Lung (tissue), 17 donors: ENCODE measurements at places on chromosomes 6 and 20.
A peak's percentile ranks its signal among the peaks of the same experiment; 100 is the strongest.

DNA sequence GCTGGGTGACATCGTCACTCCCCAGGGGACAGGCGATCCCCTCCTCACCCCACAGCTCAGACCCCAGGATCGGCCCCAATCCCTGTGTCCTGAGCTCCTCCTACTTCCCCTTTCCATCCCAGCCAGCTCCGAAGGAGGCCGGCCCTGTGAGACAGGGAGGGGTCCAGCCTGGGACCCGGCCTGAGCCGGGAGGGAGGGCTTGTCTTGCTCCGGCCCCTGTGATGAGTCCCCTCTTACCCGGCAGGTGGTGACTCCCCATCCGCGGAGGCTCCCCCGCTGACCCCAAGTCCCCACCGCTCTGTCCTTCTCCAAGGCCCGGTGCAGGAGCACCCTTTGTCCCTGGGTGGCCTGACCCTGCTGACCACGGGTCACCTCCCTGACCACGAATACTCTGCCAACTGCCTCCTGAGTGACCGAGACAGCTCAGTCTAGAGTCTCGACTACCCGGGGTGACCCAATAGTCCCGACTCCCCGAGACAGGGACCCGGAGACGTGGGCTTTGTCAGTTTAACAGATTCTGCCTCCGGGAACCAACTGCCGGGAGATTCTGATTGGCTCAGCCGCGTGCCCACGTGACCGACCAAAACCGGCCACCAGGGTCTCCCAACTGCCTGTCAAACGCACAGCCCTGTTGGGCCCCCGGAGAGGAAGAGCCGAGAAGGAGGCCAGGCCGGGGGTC is 187.4 kb upstream of the PROKR2 start:
- peak; percentile 78 for DNase-seq

DNA sequence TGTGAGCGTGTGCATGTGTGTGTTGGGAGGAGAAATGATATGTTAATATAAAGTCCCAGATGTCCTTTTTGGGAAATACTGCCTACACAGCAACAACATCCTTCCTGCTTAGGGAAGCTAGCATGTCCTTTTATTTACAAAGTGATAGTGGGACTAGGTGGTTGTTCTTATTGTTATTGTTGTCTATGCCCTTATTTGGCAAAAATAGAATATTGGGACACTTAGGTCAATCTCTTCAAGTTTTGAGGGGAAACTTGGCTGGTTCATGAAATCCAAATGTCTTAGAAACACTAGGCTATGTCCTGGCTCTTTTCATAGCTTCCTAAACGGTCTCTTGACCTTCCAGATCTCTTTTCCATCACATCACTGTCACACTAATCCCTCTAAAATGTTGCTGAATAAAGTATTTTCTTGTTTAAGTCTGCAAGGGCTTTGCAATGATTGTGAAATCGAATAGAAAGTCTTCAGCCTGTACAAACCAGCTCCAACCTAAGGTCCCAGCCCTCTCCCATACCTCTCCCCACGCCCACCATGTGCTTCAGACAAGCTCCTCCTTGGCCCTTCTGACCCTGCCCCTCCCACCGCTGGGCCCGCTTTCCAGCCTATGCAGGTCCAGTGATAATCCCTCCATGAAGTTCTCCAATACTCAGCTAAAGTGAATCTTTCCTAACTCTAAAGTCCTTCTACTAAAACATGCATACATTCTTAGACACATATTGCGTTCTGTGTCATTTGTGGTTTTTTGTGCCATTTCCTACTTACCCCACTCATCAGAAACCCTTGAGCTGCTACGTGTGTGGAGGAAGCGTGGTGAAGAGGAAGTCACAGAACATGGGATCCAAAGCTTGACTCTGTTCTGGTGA is 205.1 kb downstream of the LY86 start:
- DNase-seq: no peak

DNA sequence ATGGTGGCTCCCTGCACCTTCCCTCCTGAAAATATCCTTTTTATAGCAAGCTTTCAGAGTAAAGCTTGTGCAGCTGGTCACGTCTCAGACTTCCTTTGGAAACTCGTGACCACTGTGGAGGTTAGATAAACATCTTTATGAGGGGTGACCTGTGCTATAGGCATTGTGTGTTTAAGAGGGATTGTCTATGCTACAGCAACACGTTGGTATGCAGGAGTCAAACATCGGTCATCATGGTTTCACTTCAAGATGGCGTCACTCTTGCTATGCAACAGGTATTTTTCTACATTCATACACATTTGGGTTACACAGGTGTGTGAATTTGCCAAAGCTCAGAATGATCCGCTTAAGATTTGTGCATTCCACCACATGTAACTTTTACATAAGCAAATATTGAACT is 14.6 kb upstream of the BLCAP start:
- peak; percentile 58 for DNase-seq

GRCh38 chr6:132404736-132405135 is 3.5 kb upstream of the MOXD1 start:
- no peak for DNase-seq

GRCh38 chr6:91420243-91420642 is 833.4 kb upstream of the MAP3K7 start:
- no peak for DNase-seq

DNA sequence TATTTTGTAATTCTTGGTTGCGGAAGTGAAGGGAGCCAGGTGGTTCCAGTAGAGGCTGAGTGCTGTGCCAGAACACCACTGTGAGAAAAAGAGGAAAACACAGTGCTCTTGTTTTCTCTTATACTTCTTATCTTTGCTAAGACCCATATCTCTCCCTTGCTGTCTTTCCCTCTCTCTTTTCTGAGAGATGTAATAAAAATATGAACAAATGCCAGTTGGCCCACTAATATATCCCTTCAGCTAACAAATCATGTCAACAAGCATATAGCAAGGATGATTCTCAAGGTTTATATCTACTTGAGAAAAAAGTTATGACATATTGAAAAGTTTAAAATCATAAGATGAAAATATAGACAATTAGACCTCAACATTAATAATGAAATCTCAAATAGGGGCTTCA is 758.3 kb downstream of the HDGFL1 start:
- DNase-seq: no peak

- no peak for DNase-seq
These were observed 287.7 kb downstream of the ALDH8A1 start for GRCh38 chr6:134662077-134662700.

DNA sequence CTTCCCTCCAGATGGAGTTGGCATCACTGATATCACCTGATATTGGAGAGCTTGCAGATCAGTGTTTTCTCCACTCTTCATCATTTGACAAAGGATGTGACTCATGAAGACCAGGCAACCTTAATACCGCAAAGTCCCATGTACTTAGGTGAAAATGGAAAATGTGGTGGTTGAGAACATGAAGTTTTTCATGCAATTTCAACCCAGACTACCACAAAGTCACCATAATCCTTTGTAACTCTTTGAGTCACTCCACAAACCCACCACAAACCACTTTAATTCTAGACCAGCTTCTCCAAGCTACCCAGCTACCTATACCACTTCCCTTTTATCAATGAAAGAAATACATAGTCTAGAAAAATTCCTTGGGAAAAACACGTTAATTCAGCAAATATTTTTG is 7.1 kb downstream of the NHLRC1 start:
- no peak for DNase-seq

- no peak for DNase-seq
These were observed 51.0 kb upstream of the SENP6 start for GRCh38 chr6:75550544-75551167.

GRCh38 chr6:64589961-64590360 is 954.4 kb downstream of the PHF3 start:
- no peak for DNase-seq

GRCh38 chr6:1616701-1617463 is 7.2 kb downstream of the FOXC1 start:
- no peak for DNase-seq

- DNase-seq: no peak
These were observed 37.2 kb downstream of the REV3L start for GRCh38 chr6:111445861-111446267.

GRCh38 chr20:61306937-61307475 is 54.9 kb downstream of the CDH4 start:
- DNase-seq: no peak

DNA sequence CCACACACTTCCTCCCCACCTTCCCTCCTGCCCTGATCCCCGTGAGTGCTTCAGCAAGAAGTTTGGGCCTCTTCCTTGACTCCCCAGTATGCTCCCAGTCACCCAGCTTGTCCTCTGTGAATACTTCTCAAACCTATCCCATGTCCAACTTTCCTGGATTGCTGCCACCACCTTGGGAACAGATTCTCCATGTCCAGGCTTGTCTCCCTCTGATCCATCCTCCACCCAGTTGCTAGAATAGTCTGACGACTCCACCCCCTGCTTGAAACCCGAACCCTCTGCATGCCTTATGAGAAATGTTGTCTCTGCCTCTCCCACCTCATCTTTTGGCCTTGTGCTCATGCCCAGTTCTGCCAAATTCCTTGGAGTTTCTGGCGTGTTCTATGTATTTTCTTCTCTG is 108.0 kb downstream of the PPP1R14C start:
- DNase-seq: peak; percentile 57

DNA sequence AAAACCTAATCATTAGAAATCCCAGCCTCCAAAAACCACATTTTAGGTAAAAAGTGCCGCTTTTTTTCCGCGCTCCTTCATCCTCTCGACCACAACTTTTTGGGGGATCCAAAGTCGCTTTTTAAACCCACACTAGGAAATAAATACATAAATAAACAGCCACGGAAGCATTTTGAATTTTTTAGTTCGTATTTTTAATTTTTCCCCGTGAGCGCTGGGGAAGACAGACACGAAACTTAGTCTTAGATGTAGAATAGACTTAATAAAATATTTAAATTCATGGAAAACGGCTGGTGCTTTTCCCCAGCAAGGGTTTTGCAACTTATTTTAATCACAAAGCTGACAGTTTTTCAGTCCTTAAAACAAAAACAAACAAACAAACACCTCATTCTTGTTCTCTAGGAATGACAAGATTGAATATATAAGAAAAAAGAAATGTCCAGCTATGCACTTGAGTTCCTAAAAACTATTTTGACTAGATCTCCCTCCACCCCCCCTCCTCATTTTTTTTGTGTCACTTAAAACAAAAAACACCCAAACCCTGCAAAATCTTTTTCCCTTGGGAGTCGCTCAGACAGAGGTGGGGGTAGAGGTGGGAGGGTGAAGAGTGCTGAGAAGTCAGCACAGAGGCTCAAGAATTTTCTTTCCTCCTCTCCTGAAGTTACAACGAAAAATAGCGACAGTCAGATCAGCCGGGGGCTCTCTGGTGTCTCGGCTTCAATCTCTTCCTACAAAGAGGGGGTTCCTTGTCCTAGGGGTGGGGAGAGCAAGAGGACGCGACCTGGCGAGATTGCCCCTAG is 43.4 kb upstream of the SUPT3H start:
- DNase-seq: peak; percentile 37

DNA sequence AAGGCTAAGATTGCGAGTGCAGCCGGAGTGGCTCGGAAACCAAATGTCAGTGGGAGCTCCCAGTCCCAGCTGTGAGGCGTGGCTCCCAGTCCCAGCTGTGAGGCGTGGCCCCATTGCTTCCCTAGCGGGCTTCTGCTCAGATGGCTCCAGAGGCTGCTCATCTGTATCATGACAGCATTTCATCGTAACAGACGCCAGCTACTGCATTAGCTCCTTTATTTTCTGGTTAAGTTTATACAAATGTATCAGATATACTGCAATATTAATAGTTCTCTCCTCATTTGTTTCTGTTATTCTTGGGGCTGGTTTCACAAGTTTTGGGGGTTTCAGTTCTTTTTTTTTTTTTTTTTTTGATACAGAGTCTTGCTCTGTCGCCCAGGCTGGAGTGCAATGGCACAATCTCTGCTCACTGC is 34.7 kb upstream of the TBXT start:
- no peak for DNase-seq

- DNase-seq: no peak
These were observed 512.6 kb upstream of the SLC35B3 start for GRCh38 chr6:8947900-8948299.

DNA sequence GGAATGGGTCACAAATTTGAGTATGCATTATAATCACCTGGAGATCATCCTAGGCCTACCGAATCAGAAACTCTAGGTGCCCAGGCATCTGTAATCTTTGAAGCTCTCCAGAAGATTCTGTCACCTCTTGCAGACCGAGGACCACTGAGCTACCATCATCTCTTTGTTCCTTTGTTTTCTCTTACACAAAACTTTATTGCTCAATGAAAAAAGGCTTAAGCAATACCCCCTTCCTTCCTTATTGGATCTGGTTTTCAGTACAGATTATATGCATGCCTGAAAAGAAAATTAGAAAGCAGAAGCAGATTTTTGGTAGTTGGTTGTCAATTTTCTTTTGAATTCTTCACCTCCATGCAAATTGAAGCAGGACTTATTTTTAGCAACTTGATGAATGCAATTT is 31.3 kb downstream of the STX11 start:
- DNase-seq: no peak

- no peak for DNase-seq
These were observed 172.3 kb downstream of the TMEM242 start for GRCh38 chr6:157151029-157151428.

DNA sequence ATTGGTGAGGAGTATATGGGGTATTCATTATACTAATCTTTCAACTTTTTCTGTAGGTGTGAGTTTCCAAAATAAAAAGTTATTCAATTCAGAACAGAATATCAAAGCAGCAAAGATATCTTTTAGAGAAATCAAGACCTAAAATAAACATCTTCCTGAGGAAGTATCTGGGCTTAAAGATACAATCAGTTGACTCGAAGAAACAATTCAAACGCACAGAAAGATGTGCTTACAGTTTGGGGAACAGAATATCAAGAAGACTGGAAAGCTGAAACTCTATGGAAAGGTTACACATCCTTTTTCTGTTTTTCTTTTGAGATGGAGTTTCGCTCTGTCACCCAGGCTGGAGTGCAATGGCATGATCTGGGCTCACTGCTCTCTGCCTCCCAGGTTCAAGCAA is 36.2 kb upstream of the SAYSD1 start:
- DNase-seq: no peak
